Activated T-helper 17 cell treated with anti-CD3 and anti-CD28 coated beads, Interleukin-2, amount 50 U/mL, for 72 hours (primary cell): ENCODE measurements at places on chromosomes 11 and 22.

GRCh38 chr11:123330071-123330470 lies 100.0 kb upstream of the GRAMD1B start:
- ATAC-seq, result no peak

- no peak for ATAC-seq
These were observed 31.6 kb upstream of the ME3 start for GRCh38 chr11:86703987-86704386.

- no peak for ATAC-seq
These were observed 18.2 kb downstream of the MCAM start for GRCh38 chr11:119298726-119299125.

GRCh38 chr11:40252236-40252635 lies 1207.2 kb downstream of the LRRC4C start:
- no peak for ATAC-seq

- no peak for ATAC-seq
These were observed 5.7 kb upstream of the CDC42EP2 start for GRCh38 chr11:65309006-65309405.

- ATAC-seq, result no peak
These were observed 6.8 kb upstream of the ANKRD13D start for GRCh38 chr11:67282155-67282875.

- no peak for ATAC-seq
These were observed 15.8 kb upstream of the CCDC188 start for GRCh38 chr22:20166703-20167102.

DNA sequence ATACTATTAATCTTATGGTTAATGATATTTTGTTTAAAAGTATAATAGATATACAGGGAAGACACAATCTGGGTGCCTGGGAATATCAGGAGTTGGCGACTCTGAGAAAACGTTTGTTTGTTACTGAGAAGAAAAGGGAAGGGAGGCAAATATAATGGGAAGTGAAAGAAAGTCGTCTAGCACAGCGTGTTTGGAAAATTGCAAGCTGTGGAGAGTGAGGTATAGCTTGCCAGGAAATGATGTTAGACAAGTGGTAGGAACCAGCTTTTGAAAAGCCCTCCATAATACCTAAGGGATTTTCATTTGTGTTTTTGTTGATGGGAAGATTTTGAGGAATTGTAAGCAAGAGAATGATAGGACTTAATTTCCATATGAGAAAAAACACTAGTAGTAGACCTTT lies 322.2 kb downstream of the LUZP2 start:
- no peak for ATAC-seq

DNA sequence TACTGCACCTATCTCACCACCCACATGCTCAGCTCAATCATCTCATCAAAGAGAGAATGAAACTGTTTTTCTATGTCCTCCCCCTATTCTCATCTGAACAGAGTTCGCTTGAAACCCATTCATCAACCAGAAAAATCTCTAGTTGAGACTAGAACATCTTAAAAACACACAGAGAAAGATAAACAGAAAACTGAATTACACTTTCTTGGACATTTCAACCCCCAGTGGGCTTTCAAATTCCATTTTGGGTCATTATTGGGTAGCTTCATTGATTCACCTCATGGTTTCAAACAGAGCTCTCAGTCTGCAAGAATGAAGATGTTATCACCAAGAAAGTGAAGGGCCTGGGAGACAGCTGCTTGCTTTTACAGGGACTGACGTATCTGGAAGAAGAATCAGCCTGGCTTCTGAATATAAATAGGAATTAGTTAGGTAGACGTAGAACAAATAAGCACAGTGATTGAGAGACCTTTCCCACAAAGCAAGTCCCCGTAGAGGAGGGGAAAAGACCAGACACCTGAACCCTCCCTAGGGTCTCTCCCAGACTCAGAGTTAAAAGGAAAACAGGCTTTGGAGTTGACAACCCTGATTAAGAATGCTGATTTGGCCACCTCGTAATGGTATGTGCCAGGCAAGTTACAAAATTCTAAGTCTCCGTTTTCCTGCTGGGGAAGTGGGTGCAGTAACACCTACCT lies 155.7 kb downstream of the BBOX1 start:
- no peak for ATAC-seq

DNA sequence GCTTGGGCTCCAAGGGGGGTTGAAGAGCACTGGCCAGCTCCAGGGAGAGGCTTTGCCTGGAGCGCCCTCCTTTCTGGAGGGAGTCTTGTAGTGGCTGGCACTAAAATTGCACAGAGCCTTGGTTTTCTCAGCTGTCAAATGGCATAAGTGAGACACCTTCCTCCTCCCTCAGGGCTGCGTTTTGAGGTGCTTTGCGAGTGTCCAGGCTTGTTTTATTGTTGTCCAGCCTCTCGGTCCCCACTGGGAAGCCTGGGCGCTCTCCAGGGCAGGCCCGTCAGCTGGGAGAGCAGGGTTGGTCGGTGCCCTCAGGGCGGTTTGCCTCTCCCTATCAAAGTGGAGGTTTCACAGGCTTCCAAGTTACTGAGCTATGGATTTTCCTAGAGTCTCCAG lies 149.3 kb upstream of the B3GAT1 start:
- ATAC-seq, result no peak

DNA sequence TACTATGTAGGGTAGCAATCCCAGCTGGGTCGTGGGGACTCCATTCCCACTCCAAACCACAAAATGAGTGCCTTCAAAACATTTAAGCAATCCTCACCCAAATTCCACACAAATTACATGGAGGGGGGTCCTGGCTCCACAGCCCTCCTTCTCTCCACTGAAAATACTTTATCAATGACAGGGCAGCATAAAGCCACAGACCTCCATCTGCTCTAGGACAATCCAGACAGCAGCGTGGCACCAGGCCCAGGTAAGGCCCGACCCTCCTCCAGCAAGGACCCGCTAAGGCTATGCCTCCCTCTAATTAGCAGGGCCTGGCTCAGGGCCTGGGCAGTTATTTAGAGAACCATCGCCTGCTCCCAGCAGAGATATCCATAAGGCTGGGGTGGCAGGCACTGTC lies at the start of gene PANX3:
TSS of gene PANX3 (plus strand) at position 365 of the 400 bp plus-strand sequence. CDS start 129 bp downstream, outside the sequence.
- no peak for ATAC-seq

DNA sequence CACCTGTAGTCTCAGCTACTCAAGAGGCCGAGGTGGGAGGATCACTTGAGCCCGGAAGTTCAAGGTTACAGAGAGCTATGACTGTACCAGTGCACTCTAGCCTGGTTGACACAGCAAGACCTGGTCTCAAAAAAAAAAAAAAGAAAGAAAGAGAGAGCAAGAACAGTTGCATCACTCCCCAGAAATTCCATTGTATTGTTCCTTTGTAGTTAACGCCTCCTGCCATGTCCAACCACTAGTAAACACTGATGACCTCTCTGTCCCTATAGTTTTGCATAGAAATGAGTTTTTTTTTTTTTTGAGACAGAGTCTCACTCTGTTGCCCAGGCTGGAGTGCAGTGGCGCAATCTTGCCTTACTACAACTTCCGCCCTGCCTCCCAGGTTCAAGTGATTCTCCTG lies 10.8 kb downstream of the PATL1 start:
- no peak for ATAC-seq

GRCh38 chr11:114762408-114762807 lies 84.1 kb downstream of the NXPE2 start:
- ATAC-seq, result no peak

DNA sequence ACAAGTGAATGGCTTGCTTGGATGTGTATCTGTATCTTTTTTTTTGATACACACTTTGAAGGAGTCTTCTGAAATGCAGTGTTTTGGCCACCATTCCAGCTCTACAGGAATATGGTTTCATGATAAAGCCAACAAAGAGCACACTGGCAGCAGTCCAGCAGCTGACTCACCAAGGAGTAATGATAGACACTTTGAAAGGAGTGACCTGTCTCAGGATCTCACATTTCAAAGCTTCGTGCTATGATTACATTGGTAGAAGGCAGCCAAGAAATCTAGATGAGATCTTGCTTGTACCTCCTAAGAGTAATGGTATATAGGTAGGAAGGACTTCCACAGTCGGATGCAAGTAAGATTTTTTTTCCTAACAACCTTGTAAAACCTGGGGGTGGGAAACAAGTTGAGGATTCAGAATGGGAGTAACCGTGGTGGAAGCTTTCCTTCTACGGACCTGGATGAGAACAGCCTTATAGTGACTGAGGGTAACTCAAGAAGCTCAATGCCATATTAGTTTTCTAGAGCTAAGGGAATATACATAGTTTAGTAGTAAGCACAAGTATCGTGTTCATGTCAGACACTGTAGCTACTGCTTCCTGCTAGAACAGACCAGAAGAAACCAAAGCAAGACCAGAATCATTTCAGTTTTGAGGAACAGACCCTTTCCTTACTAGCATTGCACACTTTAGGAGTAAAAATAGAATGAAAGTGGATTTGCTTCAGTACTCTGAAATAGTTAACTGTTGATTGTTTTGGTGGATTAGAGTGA lies 25.0 kb downstream of the MTMR3 start:
- peak; percentile 64 for ATAC-seq

DNA sequence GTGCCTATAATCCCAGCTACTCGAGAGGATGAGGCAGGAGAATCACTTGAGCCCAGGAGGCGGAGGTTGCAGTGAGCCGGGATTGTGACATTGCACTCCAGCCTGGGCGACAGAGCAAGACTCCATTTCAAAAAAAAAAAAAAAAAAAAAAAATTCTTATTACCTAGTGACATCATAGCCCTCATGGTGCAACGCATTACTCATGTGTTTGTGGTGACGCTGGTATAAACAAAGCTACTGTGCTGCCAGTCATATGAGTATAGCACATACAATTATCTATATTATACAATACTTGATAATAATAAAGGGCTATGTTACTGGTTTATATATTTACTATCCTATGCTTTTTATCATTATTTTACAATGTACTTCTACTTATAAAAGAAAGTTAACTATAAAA lies 41.2 kb downstream of the OR2AT4 start:
- ATAC-seq, result no peak

DNA sequence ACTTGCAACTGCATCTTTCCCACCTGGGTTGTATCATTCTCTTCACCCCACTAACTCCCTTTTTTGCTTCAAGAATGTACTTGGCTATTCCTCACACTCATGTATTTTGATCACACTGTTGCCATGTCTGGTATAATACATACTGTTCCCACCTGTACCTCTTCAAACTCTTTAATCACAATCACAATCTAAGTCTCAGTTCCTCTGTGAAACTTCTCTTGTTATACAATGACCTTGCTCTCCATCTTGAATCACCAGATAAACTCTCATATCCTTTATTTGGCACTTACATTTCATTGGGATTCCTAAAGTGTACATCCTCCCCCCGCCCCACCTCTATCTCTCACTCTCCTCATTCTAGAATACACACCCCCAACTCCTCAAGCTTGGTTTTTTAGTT lies 516.0 kb upstream of the CHORDC1 start:
- no peak for ATAC-seq

DNA sequence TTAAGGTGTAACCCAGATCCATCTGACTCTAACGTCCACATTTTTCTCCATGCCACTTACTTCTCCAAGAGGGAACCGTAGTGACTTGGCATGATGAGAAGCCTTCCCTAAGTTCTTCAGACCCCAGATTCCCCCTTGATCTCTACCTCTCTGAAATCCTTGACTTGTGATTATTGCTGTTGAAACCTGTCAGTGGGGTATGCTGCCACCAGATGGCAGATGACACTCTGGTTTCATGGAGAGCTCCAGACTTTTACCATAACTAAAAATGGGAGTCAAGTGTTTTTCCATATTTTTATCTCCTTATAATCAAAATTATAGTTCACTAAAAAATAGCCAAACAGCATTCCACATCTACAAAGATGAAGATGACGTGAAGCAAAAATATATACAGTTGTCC lies 504.2 kb downstream of the SOX6 start:
- no peak for ATAC-seq

- ATAC-seq, result no peak
These were observed 9.3 kb downstream of the HINFP start for GRCh38 chr11:119130662-119131061.

- peak; percentile 88 for ATAC-seq
These were observed 519 bp upstream of the ART5 start for GRCh38 chr11:3642071-3642951.

DNA sequence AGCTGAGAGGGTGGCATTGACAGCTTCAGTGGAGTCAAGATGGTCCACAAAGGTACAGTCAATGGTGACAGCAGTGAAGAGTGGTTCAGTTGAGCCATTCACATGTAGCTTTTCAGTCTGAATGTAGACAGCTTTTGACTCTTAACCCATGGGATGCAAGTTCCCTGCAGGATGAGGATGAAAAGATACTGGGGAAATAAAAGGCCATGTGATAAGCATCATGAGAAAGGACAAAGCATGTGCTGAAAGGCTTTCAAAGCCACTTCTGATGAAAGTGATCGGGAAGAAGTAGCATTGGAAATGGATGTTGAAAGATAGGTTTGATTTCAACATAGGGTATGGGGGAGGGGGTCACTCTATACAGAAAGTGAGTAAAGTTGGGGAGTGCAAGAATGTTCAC lies 182.9 kb downstream of the ETS1 start:
- ATAC-seq, result no peak

GRCh38 chr11:71459076-71459766 lies 6.2 kb downstream of the NADSYN1 start:
- no peak for ATAC-seq

DNA sequence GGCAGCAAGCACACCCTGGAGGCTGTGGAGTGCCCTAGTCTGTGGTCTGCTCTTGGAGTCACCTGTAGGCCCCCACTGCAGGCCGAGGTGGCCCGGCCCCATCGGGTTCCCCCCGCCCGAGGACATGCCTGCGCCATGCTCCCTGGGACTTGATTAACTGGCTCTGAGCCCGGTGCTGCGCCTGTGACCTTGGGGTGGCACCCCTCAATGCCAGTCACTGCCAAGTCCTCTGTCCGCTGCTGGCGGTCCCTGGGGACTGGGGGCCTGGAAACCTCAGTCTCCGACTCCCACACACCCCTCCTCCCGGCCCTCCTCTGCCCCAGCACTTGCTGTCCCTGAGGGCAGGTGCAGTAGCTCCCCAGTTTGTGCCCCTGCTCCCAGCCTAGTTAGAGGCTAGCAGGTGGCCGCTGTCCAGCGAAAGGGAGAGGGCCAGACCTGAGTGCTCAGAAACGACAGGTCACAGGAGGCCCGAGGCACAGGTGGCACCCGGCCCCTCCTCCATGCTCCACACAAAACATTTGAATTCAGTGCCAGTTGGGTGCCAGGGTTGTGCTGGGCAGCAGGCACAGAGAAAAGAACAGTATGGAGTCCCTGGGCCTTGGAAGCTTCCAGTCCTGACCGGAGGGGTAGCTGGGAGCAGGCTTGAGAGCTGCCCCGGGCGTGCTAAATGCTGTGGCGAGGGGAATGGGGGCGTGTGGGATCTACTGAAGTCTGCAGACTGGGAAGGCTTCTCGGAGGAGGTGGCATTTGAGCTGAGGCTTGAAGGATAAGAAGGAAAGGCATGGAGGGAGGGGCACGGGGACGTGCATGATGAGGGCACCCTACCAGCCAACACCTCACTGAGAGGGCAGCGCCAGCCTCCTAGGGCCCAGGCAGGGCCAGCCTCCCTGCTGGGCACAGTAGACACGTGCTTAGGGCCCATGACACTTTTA lies 16.4 kb upstream of the FLRT1 start:
- ATAC-seq, result no peak
